Activated CD4-positive, CD25-positive, alpha-beta regulatory T cell treated with anti-CD3 and anti-CD28 coated beads, Interleukin-2, amount 50 U/mL, for 24 hours (primary cell): ENCODE measurements at places on chromosomes 6 and 20.

GRCh38 chr6:90021711-90022110 is 127.4 kb downstream of the GJA10 start:
- ATAC-seq = no peak

DNA sequence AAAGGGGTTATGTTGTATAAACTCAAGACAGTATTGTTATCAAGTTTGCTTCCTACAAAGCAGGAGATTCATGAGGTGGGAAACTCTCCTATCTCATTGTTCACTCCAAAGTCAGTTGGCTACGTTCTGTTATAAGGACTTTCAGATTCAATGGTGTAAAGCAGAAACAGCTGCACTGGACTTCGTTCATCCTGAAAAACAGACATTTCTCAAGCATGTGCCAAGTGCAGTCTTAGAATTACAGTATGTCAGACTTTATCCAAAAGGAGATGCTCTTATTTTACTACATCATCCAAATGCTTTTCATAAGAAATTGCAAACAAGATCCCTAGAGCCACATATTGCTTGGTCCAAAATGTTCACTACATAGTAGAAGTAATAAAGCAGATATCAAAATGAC is 14.9 kb downstream of the COL21A1 start:
- ATAC-seq = no peak

GRCh38 chr6:45637056-45637455 is 259.3 kb upstream of the SUPT3H start:
- no peak for ATAC-seq

GRCh38 chr20:58889334-58889760 is 36.8 kb downstream of the GNAS start:
- ATAC-seq = no peak

GRCh38 chr20:51854921-51855320 is 52.6 kb upstream of the SALL4 start:
- no peak for ATAC-seq

DNA sequence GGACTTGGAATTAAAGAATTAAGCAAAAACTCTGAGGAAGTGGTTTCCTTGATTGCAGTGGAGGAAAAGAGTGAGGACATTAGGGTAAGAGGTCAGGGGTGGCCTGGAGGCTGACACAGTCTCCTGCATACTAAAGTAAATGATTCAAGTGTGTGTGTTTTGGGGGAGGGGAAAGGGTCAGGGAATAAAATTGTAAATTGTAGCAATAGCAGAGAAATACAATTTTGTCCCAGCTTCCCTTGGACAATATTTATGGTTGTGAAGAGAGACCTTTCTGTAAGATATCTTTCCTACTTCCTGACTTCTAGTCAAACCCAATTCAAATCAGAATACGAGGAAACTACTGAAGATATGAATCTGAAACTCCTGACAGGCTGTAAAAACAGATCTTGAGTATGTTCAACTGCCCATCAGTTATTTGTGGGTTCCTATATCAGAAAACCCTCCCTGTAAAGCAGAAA is 143.4 kb upstream of the HMGN3 start:
- no peak for ATAC-seq

DNA sequence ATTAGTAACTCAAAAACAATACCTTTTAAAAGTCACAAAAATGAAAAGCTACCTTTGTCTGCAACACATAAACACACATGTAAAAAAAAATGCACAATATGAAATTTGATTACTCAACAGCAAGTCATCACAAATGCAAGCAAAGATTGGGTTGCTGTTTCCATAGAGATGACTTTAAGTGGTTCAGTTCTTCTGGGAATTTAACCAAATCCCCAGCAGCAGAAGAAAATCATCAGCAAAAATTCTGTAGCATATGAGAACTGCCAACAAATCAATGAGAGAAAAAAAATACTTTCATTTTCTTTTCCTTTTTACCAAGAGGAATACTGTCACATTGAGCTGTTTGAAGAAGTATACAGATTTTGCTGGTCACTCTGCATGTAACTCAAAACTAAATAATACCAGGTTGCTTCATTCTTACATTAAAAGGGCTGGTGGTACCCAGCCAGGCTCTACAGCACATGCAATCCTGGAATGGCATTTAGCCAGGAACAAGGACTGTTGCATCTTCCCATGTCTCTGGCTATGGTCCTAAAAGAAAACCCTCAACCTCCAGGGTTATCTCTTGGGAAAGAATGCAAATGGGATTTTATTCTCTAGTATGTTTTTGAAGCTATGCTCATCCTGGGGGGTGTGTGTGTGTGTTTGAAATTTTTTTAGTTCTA is 158.3 kb downstream of the OPRM1 start:
- ATAC-seq = peak; percentile 68

- ATAC-seq = no peak
Measured at GRCh38 chr6:114342826-114343781, at the start of gene HS3ST5. HS3ST5 (minus strand) TSS chr6:114343023; CDS start chr6:114062845, 280,178 bp downstream.

GRCh38 chr6:170376386-170377043 is 70.0 kb downstream of the FAM120B start:
- ATAC-seq = no peak
